ENCODE measurements at places on chromosomes 16 and 17.

- no peak for DNase-seq
Measured at GRCh38 chr17:33653399-33653788, 360.3 kb upstream of the ASIC2 start.

GRCh38 chr16:86572606-86573005 lies 5.7 kb upstream of the FOXL1 start:
- DNase-seq: no peak

- DNase-seq: no peak
Measured at GRCh38 chr16:73051226-73051625, 3.3 kb upstream of the ZFHX3 start.

DNA sequence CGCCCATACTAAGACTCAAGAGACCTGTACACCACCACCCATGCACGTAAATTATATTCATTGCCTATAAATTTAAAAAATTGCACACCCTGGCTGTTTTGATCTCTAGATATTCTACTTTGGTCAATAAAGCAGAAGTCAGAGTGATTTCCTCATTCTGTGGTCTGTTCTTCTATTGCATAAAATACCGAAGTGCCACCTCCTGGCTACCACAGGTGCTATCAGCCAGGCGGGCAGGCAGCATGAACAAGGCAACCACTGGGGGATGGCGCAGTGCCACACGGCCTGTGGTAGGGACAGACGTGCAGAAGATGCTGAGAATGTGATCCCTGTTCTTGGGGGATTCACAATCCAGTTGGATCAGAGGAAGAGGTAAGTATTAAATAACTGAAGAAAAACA lies 122.3 kb downstream of the CDK5R1 start:
- peak; percentile 56 for DNase-seq

GRCh38 chr16:12160249-12160648 lies 183.7 kb downstream of the SNX29 start:
- DNase-seq: no peak

DNA sequence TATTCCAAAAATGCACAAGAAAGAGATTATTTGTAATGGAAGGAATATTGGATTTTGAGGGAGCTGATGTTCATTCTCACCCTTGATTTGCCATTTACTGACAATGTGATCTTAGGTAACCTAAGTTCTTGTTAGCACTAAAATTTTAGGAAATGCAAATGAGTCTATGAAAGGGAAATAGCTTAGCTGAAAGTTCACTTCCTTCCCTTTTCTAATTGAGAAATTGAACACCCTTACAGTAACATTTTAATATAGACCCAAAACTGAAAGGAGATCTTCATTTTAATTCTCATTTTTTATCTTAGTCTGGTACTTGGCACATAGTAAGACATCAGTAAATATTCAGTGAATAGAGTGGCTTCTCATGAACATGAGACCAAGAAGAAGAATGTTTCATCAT lies 10.9 kb upstream of the WSB1 start:
- DNase-seq: no peak

DNA sequence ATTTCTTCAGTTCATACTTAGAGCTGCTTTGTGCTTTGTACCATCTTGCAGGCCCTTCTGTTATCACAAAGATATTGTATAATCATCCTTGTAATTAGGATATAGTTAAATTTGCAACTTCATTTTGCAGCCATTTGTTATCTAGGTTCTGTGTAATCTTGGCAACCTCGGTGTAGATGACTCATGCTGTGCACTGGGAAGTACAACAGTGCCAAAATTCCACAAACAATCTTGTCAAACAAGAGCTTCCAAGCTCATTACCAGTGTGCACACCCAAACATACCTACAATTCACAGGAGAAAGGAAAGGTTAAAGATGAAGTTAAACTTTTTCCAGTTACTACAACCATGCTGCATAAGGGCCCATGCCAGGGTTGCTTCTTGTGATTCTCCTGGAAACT lies 1231.8 kb downstream of the CDH11 start:
- DNase-seq: no peak

DNA sequence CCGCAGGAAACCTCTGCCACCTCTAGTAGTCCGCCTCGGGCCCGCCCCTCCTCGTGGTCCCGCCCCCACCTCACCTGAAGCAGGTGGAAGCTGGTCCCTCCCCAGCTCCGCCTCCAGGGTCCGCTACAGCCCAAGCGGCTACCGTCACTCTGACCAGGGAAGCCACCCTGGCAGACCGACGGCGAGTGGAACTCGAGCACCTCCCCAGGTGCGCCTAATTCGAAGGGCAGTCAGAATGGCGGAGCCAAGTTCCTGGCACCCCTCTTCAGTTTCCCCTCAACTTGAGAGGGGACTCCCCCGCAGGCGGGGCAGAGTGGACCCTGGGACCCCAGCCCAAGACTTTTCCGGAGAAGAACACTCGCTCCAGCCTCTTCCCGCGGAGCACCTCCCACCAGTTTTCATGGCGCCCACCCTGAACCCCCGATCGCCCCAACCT lies 507 bp downstream of the FHOD1 start:
- no peak for DNase-seq

GRCh38 chr17:64534187-64534586 lies 27.4 kb downstream of the CEP95 start:
- DNase-seq: no peak

DNA sequence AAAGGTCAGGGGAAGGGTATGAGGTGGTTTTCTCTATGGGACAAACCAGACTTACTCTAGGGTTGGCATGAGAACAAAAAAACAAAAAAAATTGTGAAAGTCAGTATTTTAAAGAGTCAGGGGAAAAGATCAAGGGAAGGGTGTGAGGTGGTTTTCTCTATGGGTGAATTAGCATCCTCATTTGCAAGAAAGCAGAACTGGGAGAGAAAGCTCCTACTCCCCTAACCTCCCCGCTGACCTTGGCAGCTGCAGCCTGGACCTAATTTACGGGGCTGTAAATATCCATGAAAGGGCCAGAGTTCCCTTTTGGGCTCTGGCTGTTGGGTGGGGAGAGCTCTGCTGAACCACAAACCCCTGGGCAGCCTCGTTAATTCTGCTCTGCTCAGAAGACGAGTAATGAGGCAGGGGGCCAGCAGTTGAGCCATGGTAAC lies 10.6 kb downstream of the RHBDL3 start:
- no peak for DNase-seq

- no peak for DNase-seq
Measured at GRCh38 chr17:69208640-69209039, 20.0 kb downstream of the ABCA10 start.

GRCh38 chr17:5516060-5516792 lies 29.9 kb downstream of the MIS12 start:
- no peak for DNase-seq

DNA sequence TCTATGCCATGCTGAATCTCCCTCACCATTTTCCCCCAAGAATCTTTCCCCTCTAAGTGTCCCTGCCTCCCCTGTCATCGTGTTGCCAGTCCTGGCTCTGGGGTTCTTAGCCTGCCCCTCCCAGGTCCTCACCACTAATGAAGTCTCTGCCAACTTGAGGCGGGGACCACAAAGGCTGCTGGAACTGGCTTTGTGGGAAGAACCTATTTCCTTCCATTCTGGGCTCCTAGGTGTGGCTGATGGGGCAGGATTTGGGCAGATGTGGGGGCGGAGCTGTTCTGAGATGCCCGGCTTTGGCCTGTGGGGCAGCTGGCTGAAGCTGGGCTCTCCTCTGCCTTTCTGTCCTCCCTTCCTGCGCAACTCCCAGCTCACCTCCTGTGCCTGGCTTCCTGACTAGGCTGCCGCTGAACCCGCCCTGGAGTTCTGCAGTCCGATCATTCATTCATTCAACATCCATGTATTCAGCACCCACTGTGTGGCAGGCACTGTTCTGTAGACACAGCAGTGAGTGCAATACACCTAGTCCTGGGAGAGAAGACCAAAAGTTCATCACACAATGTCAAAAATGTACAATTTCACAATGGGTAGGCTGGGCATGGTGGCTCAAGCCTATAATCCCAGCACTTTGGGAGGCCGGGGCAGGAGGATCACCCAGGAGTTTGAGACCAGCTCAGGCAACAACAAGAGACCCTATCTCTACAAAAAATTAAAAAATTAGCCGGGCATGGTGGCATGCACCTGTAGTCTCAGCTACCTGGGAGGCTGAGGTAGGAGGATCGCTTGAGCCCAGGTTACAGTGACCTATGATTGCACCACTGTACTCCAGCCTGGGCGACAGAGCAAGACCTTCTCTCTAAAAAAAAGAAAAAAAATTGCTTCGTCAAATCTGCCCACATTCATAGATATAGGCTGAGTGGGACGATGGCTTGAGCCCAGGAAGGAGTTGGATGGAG lies 1.9 kb upstream of the SNN start:
- DNase-seq: no peak

DNA sequence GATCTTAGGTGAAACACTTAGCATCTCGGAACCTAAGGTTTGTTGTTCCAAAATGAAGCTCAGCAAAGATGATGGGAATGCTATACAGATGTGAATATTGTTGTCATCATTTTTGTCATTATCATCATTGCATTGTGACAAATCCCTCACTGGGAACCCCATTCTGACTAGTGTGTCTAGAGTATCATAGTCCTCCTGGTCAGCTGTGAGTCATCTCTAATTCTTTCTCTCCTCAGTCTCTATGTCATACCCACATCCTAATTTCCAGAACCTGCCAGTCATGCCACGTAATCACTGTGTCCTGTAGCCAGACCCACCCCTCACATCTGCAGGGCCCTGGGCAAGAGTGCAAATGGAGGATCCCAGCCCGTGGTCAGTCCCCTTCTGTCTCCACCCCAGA lies 60.5 kb upstream of the CLEC3A start:
- DNase-seq: no peak

DNA sequence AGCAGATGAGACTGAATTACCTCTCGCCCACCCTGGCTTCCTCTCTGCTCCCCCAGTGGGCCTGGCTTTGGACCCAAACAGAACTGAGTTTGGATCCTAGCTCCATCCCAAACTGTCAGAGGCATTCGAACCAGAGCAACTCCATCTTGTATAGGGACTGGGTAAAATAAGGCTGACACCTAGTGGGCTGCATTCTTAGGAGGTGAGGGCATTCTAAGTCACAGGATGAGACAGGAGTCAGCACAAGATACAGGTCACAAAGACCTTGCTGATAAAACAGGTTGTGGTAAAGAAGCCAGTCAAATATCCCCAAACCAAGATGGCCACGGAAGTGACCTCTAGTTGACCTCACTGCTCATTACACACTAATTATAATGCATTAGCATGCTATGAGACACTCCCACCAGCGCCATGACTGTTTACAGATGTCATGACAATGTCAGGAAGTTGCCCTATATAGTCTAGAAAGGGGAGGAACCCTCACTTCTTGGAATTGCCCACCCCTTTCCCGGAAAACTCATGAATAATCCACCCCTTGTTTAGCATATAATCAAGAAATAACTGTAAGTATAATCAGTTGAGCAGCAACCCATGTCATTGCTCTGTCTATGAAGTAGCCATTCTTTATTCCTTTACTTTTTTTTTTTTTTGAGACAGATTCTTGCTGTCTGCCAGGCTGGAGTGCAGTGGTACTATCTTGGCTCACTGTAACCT lies 44.4 kb downstream of the LYRM1 start:
- no peak for DNase-seq

DNA sequence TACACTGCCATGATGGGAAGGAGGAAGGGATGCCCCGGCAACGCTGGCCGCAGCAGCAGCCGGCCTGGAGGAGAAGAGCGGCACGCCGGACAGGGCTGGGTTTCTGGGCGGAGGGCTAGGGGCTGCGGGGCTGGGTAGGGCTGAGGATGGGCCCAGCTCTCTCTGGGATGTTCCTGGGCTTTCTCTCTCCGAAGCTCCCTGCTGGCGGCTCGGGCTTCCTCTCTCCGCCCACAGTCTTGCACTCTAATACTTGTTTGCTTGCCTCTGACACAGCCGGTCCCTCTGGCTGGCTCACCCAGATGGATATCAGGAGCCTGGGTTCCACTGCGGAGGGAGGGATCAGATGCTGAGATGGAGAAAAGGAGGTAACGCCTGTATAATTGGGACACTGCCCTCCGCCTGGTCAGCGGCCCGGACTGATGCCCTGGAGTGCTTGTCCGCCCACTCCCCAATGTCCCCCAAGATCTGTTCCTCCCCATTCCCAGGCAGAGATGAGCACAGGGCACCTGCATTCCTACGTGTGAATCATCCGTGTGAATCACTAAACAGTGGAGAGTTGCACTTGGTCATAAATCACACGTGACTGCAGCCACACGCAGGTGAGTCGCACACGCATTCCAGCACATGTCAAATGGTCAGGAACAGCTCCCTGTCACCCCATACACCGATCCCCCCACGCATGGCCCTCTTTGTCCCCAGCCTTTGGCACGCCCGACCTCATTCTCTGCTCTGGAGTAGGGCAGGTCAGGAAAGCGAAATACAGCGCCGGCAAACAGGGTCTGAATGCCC lies at the start of gene ALOXE3:
TSS of gene ALOXE3 (minus strand) at position 535 of the 789 bp plus-strand sequence. CDS start at position 11, 524 bp downstream.
- DNase-seq: no peak

DNA sequence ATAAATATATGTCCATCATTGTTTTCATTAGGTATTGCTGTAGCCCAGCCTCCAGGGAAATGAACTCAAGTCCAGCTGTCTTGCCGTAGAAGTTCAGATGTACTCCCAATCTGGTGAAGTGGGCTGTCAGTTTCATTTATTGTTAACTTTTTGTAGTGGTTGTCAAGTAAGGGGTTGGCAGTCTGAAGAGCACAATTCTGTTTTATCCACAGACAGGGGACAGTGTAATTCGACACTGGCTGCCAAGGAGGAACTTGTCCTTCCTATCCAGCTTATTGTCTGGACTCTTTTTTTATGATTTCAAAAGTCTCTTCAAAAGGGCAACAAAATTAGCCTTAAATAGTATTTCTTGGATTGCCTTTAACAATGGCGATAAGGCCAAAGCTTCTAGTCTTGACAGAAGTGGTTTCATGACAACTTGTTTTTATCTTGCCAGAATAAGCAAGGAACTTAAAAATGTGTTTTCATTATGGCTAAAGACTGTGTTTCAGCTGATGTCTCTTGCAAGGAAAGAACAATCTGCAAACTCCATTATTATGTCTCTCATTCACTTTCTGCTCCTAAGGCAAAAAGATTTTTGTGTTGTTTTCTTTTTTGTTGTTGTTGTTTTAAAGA lies 73.9 kb upstream of the TANC2 start:
- DNase-seq: no peak

- peak; percentile 64 for DNase-seq
Measured at GRCh38 chr16:89115216-89115861, 21.7 kb downstream of the ACSF3 start.

GRCh38 chr16:31471875-31472708 lies at the start of gene TGFB1I1:
Gene TGFB1I1, plus strand, starts transcription at chr16:31472152. Its CDS starts 37 bp downstream, at chr16:31472189.
- DNase-seq: peak; percentile 65

- DNase-seq: no peak
Measured at GRCh38 chr16:11870399-11870798, 19.1 kb upstream of the RSL1D1 start.

- DNase-seq: peak; percentile 66
Measured at GRCh38 chr17:50146927-50147665, 3.4 kb downstream of the PPP1R9B start.

DNA sequence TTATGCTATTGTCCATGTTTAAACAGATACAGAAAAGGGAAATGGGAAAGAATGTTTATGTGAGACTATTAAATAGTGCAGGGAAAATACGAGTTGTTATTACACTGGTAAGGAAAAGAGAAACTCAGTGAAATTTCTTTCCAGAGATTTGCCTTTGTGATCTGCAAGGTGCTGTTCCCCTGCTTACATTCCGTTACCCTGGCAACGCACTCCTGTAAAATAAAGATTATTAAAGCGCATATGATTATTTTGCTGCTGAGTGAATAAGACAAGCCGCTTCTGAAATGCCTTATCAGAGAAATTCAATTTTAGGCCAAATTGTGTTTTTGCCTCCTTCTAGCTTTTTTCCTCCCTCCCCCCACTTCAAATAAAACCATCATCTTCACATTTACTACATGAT lies 328.6 kb upstream of the PMFBP1 start:
- DNase-seq: no peak

GRCh38 chr17:78448356-78448993 lies 70.0 kb downstream of the PGS1 start:
- DNase-seq: no peak

Measured in psoas muscle (tissue), 8 donors.